ENCODE measurements at places on chromosomes 6 and 20. TPM values are rescaled to one million over a fixed set of nuclear protein-coding genes. Genes with fewer than 3 reads are reported as not detected.

DNA sequence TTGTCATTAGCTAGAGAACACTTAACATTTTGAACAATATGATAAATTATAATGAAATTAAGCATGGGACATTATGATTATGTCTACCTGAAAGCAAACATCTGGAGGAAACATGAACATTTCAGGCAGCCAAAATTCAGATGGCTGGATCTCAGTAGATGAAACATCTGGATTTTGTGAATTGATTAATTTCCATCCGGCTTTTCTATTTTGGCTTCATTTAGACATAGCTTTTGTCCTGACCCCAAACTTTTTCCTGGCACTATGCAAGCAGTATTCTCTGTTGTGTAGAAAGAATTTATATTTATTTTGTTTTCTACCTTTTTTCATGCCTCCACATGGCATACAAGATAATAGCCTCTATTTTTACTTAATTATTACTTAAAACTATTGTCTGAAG, 186.3 kb downstream of the OGFRL1 start:
- DNase-seq: no peak

The DLL1 gene
- total RNA-seq: 0.37 TPM

DNA sequence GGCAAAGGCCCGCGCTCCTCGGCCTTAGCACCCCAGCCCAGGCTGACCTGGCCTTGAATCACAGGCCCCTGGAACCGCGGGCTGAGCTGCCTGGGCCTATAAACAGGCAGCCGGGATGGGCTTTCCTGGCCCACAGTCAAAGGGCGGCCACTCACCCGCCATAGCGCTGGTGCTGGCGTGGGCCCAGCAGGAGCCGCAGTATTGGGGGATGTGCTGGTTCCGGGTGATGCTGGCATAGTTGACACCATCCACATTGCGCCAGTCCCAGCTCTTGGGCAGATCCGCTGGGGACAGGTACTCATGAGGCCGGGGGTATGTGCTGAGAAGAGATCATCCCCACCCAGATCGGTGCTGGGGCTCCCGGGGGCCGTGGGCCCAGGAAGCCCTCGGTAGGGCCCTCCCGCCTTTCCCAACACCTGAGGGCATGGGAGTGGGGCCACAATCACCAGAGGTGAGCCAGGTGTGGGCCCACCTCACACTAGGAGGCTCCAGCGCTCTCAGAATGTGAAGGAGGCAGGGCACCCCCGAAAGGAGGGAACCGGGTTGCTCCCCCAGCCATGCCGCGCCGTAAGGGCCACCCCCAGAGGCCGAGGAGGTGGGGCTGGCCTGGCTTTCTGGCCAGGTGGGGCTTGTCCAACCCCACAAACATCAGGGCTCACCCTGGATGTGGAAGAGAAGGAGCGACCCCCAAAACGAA, 739 bp downstream of the CTSZ start:
- no peak for DNase-seq

The CGA gene
- total RNA-seq: not detected

DNA sequence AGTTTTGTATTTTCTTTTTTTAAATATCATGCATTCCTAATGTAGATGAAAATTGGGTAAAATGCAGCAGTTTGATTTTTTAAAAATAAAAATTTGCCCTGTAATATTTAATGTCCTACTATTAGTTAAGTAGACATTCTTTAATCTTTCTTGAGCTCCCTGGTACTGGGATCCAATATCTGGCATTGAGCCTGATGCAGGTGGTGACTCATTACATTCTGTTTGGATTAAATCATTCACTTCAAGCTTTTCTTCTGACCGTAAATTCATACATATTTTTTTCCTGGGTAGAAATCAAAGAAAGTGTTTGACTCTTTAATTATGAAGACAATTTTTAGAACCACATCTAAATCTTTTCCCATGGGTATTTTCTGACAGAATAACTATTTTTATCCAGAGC, 768.8 kb upstream of the SLC35B3 start:
- no peak for DNase-seq

The OR2H2 gene
- not detected for total RNA-seq

DNA sequence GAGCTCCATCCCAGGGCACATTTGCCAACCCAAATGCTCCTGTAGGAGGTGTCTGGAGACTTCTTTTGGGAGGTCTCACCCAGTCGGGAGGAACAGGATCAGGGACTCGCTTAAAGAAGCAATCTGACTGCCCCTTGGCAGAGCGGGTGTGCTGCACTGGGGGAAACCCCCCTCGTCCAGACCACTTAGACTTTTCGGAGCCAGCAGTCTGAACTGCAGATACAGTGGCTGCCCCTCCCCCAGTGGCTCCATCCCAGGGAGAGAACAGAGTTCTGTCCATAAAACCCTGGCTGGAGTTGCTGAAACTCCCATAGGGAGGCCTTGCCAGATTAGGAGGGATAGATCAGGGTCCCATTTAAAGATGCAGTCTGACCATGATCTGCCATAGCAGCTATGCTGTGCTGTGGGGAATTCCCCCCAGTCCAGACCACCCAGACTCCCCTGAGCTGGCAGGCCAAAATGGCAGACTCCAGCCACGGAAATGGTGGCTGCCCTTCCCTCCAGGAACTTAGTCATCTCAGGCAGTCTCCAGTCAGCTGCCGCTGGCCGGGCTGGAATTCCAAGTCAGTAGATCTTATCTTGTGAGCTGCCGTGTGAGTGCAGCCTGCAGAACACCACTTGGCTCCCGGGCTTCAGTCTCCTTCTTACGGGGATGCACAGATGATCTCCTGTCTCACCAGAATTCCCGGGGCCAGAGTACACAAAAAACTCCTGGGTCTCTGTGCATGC, 278.1 kb upstream of the SASH1 start:
- DNase-seq: no peak

The MAPK13 gene
- total RNA-seq: 35.6 TPM

DNA sequence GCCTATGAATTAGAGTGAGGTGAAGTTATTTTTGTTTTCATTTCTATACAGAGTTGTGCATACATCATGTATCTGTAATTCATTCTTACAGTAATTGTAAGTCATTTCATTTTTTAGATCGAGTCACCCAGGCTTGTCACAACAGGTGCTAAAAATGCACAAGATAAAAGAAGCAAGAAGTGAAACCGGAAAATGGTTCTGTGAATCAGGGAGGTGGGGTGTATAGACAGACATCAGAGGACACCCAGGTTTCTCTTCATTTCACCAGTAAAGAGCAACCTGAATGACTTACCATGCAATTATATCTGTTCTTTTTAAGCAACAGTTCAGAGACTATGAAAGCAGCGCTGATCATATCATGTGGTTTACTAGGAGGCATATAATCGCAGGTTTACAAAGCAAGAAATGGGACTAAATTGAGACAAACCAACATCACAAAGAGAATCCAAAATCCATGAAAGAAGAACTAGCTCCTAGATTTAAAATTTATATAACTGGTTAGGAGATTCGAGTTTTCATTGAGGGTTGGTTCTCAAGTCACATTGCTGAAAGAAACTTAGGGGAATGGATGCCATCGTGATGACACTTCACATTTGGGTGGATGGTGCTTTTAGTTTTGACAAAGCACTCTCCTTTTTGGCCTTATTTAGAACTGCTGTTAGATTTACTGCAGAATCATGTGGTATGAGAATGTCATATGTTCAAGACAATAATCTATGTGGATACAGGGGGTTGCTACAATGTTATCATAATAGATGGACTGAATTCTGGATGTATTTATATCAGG, 27.9 kb upstream of the TBC1D7 start:
- peak; percentile 45 for DNase-seq

- DNase-seq: no peak
Measured at GRCh38 chr20:49821870-49822331, 9.3 kb downstream of the SLC9A8 start.

DNA sequence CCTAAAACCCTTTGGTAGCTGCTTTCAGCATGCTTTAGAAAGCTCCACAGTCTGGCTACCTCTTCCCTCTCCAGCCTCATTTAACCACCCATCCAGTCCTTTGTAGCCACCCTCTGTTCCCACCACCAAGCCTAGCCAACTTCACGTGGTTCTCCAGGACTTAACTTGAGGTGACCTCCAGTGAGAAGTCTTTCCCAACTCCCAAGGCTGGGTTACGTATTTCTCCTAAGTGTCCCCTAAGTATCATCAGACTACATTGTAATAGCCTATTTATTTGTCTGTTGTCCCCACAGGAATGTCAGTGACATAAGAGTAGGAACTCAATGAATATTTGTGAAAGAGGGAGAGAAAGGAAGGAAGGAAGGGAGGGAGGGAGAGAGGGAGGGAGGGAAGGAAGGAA, 431.9 kb upstream of the JARID2 start:
- DNase-seq: no peak

The SKIC2 gene
- total RNA-seq: 88.2 TPM

The SLC25A27 gene
- total RNA-seq: 0.12 TPM

The CAGE1 gene
- not detected for total RNA-seq

- no peak for DNase-seq
Measured at GRCh38 chr6:30691208-30691847, 544 bp upstream of the NRM start.

GRCh38 chr6:16659466-16660156, 101.6 kb downstream of the ATXN1 start:
- DNase-seq: no peak

The BMP2 gene
- total RNA-seq: not detected

DNA sequence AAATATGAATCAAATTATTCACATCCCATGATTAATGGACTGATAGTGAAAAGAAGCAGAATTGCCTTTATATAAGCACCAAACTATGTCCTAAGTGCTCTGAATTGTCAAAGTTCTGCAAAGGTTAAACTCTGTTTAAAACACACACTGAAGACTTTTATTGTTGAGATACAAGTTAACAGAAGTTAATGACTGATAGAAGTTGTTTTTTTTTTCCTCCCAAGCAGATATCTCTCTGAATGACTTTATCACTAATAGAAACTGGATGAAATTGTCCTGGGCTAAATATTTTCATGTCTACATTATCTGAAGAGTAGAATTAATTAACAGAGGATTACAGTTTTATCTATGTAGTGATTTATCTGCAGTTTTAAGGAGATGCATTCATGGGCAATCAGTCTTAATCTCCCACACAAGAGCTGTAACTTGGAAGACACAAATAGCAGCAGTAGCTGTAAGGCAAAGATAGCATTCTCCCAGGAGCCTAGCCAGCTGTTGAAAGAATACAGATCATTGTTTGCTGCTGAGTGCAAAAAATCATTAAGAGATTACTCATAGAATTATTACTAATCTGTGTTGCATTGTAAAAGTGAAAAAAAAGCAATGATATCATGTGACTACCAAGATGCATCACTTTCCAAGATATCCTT, 49.9 kb downstream of the BMP5 start:
- DNase-seq: no peak

- DNase-seq: no peak
Measured at GRCh38 chr6:168536665-168537539, 95.9 kb downstream of the SMOC2 start.

The WFDC5 gene
- not detected for total RNA-seq

DNA sequence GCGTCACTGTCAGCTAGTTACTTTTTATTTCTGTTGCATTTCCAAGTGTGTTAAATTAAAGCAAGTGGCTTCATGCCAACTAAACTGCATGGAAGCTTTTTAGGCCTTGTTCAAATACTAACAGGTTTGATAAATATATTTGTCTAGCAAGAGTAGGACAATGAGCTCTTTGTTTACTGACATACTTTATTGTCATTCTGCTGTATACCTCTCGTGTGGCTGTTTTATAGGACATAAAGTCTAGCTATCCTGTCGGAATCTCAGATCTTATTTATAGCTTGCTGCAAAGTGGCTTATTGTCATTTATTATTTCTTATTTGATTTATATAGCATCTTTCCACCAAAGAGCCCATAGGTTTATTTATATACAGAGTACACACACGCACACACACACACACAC, 711.1 kb downstream of the KIF16B start:
- no peak for DNase-seq

DNA sequence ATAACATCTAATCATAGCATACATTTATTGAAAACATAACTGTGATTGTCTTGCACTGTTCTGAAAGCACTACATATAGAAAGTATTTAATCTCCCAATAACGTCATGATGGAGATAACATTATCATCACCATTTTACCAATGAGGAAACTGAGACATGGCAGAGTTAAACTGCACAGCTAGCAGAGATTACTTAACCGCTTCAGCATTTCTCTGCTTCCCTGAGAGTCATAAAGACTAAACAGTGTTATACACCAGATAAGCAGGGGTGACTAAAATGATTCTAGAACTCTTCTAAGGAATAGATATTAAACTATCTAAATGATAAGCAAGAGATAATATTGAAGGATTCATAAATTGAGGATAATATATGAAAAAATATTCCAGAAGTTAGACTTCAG, 183.2 kb upstream of the BMP5 start:
- DNase-seq: no peak

DNA sequence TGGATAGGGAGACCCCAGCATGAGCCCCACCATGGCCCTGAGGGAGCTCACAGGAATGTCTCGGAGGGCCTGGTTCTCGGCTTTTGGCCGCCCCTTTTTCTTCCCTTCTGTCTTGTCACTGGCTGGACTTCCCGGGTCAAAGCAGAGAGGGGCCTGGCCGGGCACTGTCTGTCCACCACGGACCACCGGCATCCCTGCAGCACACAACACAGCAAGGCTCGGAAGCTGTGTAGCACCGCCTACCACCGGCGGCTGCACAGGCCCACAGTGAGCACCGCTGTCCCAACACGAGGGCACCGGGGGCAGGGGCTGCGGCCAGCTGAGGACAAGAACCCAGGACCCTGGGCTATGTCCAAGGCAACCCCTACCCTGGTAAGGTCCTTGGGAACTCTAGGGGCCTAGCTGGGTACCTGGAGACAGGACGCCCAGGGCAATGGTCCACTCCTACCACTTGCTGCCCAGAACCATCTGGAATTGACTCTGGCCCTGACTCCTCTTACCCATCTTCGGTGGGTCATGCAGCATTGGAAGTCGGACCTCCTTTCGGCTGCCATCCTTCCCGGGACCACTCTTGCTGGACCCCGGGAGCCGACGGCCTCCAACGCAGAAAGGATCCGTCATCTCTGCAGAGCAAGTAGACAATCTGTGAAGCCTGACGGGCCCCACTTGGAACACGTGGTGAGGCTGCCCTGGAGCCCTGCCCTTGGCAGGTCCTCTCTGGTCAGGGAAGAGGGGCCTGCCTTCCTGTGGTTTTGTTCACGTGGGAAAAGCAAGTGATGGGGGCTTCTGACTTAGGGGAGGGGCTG, 2.2 kb downstream of the ZNF512B start:
- no peak for DNase-seq

The CST1 gene
- total RNA-seq: not detected

- DNase-seq: peak; percentile 96
Measured at GRCh38 chr20:53594068-53595017, 704 bp upstream of the ZNF217 start.

DNA sequence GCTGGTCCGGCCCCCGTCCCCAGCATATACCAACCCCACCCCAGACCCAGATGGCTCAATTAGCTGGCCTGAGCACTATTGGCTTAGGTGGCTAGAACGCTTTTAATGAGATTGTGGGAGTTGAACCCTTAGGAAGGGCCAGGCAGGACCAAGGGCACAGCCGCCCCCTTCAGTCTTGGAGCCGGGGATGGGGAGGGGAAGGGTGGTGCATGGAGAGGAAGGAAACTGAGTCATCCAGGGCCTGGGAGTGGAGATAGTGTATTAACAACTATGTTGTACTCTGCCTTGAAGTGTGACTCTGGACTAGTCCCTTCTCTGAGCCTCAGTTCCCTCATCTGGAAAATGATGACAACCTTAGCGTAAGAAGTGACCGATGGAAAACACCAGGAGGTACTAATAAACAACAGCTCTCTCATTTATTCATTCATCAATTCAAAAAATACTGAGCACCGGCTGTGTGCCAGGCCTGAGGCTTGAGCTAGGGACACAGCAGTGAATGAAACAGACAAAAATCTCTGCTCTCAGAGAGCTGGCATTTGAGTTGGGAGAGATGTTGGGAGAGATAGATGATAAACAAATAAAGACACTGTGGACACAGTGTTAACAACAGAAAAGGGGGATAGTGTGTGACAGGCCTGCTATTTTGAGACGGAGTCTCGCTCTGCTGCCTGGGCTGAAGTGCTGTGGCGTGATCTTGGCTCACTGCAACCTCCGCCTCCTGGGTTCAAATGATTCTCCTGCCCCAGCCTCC, 11.5 kb downstream of the PEDS1 start:
- DNase-seq: no peak

Measured in activated CD8-positive, alpha-beta memory T cell treated with anti-CD3 and anti-CD28 coated beads, Interleukin-2, amount 10 ng/mL, durations not matched to agents 7 days and 5 days (primary cell).